ENCODE measurements at places on chromosomes 16 and 17.

DNA sequence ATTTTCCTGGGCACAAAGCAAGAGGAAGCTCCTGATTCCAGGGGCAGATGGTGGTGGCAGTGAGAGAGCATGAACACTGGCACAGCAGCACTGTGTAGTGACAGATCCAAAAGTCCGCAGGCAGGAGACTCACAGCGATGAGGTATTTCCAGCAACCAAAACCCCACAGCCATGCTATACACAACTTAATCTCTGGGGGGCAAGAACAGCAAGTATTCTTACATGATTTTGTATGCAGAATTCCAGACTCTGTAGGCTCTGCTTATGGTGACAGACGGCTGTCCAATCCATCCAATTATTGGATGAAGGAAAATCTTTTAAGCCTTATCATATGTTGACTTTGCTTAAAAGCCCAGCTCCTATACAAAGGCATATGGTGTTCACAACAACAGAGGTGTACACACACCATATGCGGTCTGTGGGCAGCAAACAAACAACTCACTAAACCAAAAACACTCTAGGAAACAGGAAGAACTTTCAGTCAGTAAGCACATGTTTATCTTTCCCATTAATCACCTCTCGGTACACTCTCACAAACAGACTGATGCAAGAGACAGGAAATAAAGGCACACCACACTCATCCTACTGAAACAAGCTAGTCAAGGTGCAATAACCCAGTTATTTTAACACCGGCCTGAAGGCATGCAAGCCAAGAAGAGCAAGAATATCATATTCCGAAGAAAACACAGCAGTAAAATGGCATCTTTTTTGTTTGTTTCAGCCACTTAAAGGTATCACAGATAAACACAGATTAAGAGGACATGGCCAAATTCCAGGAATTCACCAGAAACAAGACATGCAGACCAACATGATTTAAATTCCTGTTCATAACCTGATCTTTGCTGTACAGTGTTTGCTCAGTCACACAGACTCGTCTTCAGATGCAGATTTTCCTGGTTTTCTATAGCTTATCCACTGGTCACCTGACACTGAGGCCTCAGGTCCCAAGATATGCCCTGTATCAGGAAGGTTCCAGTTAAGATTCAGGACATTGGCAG lies 47.8 kb downstream of the ERN1 start:
- DNase-seq: peak; percentile 44

DNA sequence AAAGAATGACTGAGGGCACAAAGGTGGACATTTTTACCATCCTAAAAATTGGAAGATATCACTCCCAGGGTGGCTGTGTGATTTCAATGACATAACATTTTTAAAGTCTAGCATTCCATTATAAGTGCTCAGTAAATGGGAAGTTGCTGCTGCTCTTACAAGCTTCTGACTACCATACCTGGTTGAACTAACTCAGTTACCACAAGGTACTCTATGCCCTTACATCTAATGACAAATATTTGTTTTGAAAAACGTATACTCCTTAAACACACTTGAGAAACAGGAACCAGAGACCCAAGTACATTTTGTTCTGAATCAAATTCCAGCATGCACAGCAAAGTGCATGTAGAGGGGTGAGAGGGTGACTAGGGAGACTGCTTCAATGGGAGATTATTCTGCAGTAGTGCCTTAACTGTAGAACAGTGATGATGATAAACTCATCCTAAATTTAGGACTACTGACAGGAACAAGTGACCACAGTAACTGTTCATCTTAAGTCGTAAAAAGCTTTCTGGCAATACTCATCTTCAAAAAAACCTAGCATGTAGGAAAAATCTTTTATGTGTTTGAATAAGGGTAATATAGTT lies 83.5 kb downstream of the KANSL1 start:
- no peak for DNase-seq

DNA sequence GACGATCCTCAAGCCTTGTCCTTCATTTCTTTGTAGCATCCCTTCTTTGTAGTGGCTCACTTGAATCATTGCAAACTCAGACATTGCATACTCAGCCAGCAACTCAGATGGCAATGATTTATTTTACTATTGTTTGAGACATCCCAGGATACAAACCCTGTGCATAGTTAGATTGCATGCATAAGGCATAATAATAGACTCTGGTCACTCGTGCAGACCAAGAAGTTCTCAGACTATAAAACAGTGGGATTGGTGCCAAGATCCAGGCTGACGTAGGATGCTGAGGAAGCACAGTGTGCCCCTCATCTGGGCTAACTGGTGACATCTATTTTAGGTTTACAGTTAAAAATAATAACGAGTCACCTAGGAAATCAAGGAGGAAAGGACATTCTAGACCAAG lies 142.3 kb downstream of the PMP22 start:
- DNase-seq: no peak

DNA sequence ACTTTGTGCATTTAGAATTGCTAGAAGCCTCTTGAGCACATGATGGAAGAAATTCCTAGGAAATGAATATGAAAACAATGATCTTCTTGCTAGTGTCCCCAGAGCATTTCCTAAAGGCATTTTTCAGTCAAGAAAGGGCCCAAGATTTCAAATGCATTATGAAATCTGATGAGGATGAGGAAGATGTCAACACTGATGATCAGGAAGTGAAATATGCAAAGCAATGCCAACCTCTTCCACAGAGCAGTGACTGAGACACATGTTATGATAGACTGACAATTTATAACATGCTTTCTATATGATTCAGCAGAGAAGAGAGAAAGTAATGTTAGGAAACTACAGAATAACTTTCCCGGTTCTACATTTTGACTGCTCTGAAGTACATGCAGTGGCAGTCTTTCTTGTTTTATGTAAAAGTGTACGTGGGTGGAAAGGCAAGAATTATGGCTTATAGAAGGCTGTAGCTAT lies 859.1 kb upstream of the GOT2 start:
- no peak for DNase-seq

GRCh38 chr17:83186226-83186625 lies 106.8 kb downstream of the METRNL start:
- no peak for DNase-seq

All from NCI-H446 (cell line).